ENCODE measurements at places on chromosomes 7 and 10.

DNA sequence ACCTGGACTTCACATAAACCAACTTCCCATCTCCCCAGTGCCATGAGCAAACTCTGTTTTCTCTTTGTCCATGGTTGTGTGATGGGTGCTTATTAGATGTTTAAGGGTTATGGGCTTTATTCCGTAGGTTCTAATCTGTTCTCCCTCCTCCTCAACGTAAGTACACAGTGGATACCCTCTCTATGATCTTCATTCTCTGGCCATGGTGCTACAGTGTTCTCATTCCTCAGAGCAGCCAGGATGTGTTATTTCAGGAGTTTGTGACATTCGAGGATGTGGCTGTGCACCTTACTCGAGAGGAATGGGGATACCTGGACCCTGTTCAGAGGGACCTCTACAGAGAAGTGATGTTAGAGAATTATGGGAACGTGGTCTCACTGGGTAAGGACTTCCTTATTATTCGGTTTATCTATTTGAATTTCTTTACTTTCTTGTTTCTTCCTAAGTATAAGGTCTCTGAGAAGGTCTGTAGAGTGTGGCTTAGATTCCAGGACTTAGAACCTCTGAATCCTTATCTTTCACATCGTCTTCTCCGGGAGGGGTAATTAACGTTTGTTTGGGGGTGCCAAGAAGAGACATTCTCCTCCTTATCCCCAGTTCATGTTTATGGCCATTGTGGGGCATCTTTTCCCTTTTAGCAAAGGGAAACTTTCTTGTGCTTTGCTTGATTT, 3.8 kb downstream of the ZNF655 start:
- DNase-seq: no peak

DNA sequence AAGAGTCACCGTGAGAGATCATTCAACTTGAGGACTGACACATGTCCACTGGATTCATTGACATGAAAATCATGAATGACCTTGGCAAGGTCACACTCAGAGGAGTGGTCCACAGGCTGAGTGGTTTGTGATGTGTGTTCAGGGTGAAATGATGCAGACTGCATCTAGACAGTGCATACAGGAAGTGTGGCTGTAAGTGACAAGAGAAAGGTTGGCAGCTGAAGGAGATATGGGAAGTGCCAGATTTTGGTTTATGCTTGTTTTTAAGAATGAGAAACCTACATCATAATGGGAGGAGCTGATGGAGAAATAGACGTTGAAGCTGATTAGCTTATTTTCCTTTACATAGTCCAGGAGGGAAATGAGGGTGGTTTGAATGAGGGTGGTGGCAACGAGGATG, 64.8 kb upstream of the VIPR2 start:
- DNase-seq: no peak

GRCh38 chr10:5563321-5563961, 38.7 kb downstream of the CALML3 start:
- no peak for DNase-seq

GRCh38 chr7:94190599-94191061, 186.5 kb upstream of the BET1 start:
- no peak for DNase-seq

DNA sequence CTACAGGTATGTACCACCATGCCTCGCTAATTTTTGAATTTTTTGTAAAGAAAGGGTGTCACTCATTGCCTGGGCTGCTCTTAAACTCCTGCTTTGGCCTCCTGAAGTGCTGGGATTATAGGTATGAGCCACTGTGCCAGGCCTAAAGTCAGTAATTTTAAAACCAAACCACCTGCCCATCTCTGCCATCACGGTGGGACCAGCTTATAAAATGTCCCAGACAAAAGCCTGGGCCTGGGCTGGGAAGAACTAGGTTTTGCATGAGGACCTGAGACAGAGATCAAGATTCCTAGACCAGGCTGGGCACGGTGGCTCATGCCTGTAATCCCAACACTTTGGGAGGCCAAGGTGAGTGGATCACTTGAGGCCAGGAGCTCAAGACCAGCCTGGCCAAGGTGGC, 395.6 kb downstream of the CALN1 start:
- no peak for DNase-seq

DNA sequence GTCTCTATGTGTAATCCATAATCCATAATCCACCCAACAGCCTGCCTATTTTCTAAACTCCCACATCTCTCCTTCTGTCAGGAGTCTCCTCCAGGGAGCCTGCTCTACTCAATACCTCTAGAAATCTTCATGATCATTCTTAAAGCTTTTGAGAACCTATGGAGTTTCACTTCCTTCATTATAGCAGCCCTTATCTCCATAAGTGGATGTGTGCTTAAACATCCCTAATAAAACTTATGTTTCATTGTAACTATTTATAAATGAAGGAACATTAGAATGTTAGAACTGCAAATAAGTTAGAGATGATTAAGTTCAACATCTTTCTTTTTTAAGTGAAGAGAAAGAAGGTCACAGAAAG, 8.5 kb downstream of the CPED1 start:
- DNase-seq: no peak

- DNase-seq: no peak
These were observed 15.1 kb upstream of the CDH23 start for GRCh38 chr10:71381611-71382010.

GRCh38 chr7:27576360-27576944, 86.2 kb downstream of the HIBADH start:
- DNase-seq: no peak

DNA sequence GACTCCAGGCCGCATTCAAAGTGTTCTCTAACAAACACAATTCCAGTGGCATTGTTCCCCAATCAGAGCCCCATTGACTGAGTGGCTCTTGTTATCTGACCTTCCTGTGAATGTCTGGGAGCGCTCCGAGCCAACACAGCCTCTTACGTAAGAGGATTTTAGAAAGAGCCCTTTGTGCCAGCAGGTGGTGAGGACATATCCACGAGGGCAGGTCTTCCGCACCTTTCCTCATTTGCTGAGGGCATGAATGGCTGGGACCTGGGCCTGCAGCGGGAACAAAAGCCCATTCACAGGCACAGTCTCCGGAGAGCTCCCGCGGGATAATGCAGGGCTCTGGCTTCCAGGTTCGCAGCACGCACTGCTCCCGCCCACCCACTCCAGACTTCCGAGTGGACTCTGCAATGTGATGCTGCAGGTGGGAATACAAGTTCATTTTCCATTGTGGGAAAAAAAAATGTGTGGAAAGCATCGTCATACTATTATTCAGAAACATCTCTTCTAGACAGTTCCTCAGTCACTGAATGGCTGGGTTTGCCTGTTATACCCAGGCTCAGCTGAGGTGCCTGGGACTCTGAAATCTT, 295.0 kb upstream of the IGFBP3 start:
- no peak for DNase-seq
